ENCODE measurements at places on chromosomes 7 and 10.

DNA sequence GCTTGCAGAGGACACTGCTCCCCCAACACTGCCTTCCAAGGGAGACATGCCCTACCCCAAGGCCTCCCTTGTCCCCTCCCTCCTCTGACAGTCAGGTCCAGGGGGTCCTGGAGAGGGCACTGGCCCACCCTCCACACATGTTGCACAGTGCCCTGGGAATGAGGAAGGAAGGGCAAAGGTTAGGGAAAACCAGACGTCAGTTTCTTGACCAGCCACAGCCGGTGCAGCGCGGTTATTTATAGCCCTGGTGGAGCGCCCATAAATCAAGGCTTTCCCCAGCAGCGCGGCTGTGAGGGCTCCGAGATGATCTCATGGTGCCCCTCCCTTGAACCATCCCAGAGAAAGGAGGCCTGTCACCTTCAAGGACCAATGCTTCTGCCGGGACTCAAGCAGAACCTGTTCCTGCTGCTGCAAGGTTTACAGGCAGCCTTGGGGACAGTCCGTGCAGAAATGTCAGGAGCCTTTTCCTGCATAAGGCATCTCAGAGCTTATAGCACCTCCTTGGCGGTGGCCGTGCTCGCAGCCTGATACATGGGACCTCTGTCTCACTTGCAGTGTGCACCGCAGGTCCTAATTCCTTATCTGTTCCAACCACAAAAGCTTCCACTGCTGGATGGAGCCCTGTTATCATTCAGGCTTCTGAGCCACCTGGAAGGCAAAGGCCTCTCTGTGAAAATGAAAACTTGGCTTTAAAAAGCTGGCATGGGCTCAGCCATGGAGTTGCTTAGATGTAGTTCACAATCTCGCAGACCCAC is 127.3 kb downstream of the LHPP start:
- DNase-seq, result peak; percentile 49

GRCh38 chr10:33418301-33418700 is 83.8 kb upstream of the NRP1 start:
- DNase-seq, result no peak

DNA sequence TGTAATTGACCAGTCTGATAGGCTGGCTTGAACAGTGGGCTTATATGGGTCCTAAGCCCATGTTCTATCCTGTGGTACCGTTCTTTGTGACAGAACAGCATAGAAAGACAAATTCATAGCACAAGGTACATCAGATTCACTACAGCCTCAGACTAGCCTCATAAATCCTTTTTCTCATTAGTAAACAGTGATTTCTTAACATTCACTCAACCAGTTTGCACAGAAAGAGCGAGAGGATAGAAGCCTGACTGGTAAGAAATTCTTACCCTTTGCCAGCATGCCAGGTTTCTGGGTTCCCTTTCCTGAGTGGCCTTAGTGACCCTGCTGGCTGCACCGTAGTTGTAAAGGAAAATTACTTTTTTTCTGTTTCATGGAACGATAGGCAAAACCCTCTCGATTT is 412.1 kb downstream of the SH2D4B start:
- DNase-seq, result no peak

DNA sequence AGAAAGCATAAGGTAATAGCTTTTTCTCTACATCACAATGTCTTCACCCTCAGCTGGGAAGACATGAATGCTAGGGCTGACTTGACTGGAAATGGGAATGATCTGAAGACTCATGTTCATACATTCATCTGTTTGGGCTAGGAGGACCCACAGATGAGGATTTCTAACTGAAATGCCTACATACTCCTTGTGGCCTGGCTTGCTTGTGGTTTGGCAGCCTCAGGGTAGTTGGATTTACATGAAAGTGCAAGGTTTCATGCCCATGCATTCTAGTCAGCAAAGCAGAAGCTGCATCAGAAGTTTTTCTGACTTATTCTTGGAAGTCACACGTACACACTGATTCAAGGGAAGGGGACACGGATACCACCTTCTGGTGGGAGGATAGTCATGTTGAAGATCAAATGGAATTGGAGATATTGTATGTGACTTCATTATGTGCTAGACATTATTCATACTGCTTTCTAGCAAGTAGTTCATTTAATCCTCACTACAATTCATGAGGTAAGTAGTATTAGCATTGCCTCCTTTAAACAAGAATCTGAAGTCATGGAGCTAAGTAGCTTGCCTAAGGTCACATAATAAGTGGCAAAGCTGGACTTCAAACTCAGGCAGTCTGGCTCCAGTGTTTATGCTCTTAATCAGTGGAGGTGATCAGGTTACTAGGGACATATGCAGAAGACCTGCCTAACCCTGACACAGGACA is 957.0 kb downstream of the LRMDA start:
- DNase-seq, result peak; percentile 41

DNA sequence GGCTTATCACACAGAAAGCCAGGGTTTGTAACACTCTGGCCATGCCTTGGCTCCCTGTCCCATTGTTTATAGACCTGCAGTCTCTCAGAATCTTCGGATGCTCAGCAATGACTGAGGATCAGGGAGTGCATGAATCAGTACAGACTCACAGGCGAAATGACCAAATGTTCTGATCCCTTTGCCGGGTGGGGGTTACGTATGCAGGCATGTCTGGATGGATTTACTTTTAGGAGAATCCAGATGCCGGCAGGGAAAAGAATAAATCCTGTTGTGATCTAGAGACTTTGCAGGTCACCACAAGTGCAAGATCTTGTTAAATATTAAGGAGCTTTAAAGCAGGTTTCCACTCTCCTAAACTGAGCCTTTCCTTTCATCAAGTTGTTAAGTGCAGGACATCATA is 149.5 kb downstream of the SFMBT2 start:
- no peak for DNase-seq

DNA sequence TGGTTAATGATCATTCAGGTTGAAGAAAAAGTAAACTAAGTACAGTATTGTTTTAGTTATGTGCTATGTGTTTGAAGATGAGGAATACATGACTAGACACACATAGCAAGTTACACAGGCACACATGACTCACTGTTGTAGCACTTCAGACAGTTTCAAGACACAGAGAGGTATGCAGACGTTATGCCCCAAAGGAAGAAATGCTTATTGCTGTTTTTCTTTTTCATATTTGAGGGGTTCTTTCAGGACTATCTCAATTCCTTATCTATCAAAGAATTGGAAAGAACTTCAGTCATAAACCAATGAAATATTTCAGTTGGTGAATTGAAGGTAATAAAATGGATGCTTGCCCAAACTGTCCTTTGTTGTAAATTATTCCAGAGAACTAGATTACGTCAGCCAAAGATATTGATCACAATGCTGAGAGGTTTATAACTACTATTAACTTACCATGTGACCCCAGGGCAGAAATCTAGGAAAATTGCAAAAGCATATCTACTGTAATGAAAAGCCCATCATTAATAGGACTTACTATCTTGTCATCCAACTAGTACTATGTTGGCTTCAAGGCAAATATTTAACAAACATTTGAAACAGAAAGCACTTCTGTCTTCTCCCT is 61.2 kb upstream of the CAPZA2 start:
- peak; percentile 92 for DNase-seq

- peak; percentile 68 for DNase-seq
Observed at GRCh38 chr7:45088821-45089340, at the start of gene NACAD. TSS of gene NACAD (minus strand) at chr7:45088969. CDS start at chr7:45088894, 75 bp downstream.

DNA sequence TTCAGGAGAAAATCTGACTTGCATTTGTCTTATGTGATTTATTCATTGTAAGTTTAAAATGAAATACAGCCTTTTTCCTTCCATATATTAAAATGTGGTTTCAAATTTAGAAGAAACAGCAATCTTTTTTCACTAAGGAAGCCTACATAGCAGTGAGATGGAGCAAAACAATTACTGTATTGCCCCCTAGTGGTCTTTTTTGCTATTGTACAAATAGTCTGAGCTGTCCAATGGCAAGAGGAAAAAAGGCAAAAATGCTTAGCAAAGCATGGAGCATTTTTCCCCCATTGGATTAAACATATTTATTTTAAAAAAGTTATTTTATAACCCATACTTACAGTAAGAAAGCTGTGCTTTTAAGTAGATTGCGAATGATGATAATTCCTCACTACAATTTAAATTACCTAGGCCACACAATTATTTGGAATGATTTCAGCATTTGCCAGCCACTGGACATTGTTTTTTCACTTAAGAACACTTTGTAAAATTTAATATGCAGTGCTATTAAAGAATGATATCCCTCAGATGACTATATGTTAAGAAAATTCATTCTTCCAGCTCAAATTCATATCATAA is 119.5 kb downstream of the CPED1 start:
- peak; percentile 78 for DNase-seq

GRCh38 chr10:73768881-73769280 is 13.0 kb upstream of the CHCHD1 start:
- no peak for DNase-seq
